ENCODE measurements at places on chromosomes 11 and 22.

GRCh38 chr11:122769126-122769780 lies 69.0 kb upstream of the CRTAM start:
- no peak overlapping the region for H3K4me3 ChIP-seq
- H3K4me1 ChIP-seq = no peaks in the 10 kb centered on the region
- no peak for DNase-seq
- no peaks in the 10 kb centered on the region for H3K27me3 ChIP-seq

GRCh38 chr11:67406420-67406968 lies 2.6 kb downstream of the TBC1D10C start:
- no peaks in the 10 kb centered on the region for H3K36me3 ChIP-seq
- H3K27me3 ChIP-seq = no peaks in the 10 kb centered on the region
- H3K27ac ChIP-seq = peak overlapping the region; percentile 34
- peaks cover 93% of the 10 kb centered on the region for H3K4me1 ChIP-seq
- no peak overlapping the region for H3K4me3 ChIP-seq

DNA sequence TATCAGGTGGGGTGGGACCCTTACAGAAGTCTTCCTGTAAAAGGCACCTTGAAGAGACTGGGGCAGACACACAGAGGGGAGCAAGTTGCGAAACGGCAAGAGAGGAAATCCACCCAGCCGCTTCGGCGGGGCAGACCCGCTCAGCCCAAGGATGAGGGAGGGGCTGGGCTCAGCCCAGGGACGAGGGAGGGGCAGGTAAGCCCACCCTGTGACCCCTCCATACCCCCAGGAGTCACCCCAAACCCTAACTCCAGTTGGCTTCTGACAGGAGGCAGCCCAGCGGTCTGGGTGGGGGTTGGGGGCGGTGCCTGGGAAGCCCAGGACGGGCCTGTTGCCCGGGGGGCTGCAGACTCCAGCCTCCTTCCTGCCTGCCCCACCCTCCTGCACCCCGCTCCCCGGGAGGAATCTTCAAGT lies 965 bp downstream of the OSBPL5 start:
- H3K27ac ChIP-seq = no peak overlapping the region
- peaks cover 11% of the 10 kb centered on the region for H3K4me1 ChIP-seq
- DNase-seq = no peak
- H3K27me3 ChIP-seq = peaks cover 13% of the 10 kb centered on the region

DNA sequence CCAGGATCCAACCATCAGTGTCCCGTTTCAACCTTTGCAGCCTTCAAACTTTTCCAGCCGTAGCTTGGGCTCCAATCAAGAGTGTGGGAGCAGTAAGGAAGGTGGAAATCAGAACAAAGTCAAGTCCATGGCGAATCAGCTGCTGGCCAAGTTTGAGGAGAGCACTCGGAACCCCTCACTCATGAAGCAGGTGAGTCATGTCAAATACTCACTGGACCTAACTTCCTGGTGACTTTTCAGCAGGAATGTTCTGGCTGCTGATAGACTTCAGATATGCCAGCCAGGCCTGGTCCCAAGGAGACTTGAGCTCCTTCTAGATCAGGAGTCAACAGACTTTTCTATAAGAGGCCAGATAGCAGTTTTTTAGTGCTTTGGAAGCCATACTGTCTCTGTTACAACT lies 129.0 kb downstream of the MICAL2 start:
- no peaks in the 10 kb centered on the region for H3K36me3 ChIP-seq
- peaks cover 3% of the 10 kb centered on the region for H3K27me3 ChIP-seq
- H3K27ac ChIP-seq = no peak overlapping the region
- H3K4me1 ChIP-seq = peaks cover 4% of the 10 kb centered on the region
- no peak for DNase-seq
- H3K4me3 ChIP-seq = no peak overlapping the region

- H3K27me3 ChIP-seq = no peaks in the 10 kb centered on the region
- no peak for DNase-seq
- H3K4me3 ChIP-seq = no peak overlapping the region
- H3K27ac ChIP-seq = no peak overlapping the region
These were observed 5.5 kb downstream of the USH1C start for GRCh38 chr11:17538731-17539130.

- H3K27me3 ChIP-seq = no peaks in the 10 kb centered on the region
- H3K27ac ChIP-seq = no peak overlapping the region
- H3K4me1 ChIP-seq = peaks cover 6% of the 10 kb centered on the region
- no peak overlapping the region for H3K4me3 ChIP-seq
- no peaks in the 10 kb centered on the region for H3K36me3 ChIP-seq
These were observed 5.2 kb upstream of the SMTN start for GRCh38 chr22:31075961-31076360.

GRCh38 chr11:61833471-61833870 lies 5.4 kb downstream of the FADS2 start:
- H3K27ac ChIP-seq = no peak overlapping the region
- no peak overlapping the region for H3K4me3 ChIP-seq
- peak; percentile 52 for DNase-seq
- no peaks in the 10 kb centered on the region for H3K27me3 ChIP-seq

DNA sequence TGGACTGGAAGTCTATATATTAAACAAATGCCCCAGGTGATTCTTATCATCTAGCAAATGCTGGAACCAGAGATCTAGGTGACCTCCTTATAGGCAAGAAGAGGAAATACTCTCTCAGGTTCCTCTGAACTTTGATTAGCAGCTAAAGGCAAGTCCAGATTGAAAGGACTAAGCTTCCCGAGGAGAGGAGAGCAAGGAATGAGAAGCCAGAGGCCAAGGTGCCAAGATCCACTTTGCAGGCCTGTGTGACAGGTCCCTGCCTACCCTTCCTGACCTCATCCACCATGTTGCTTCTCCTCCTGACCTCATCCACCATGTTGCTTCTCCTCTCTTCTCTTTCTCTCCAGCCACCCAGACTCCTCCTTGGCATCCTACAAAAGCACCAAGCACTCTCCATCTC lies 173.2 kb downstream of the LARGE1 start:
- H3K27me3 ChIP-seq = no peaks in the 10 kb centered on the region
- H3K27ac ChIP-seq = no peak overlapping the region
- no peaks in the 10 kb centered on the region for H3K36me3 ChIP-seq
- H3K4me3 ChIP-seq = no peak overlapping the region

- H3K36me3 ChIP-seq = no peaks in the 10 kb centered on the region
- no peak for DNase-seq
- no peaks in the 10 kb centered on the region for H3K27me3 ChIP-seq
- H3K4me1 ChIP-seq = peaks cover 99% of the 10 kb centered on the region
These were observed 12.8 kb downstream of the ARAP1 start for GRCh38 chr11:72739240-72740059.

DNA sequence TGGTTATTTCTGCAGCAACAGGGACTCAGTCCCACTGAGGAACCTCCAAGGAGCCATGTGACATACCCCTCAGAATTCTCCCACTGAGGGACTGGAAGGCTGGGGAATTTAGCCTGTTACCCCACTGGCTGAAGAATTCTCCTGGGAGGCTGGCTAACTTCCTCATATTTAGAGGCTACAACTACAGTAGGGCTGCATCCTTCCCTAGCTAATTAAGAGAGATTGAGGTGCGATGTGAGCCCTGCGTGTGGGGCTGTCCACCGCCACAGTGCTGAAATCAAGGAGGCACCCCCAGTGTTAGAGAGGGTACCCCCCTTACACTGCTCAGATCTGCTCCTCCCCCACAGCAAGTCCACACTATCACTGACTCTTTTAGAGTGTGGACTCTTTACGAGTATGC lies 21.1 kb downstream of the EIF3F start:
- no peaks in the 10 kb centered on the region for H3K36me3 ChIP-seq
- H3K27ac ChIP-seq = no peak overlapping the region
- H3K4me1 ChIP-seq = no peaks in the 10 kb centered on the region
- no peaks in the 10 kb centered on the region for H3K27me3 ChIP-seq

- H3K27ac ChIP-seq = no peak overlapping the region
- H3K4me1 ChIP-seq = no peaks in the 10 kb centered on the region
- no peaks in the 10 kb centered on the region for H3K27me3 ChIP-seq
- H3K36me3 ChIP-seq = no peaks in the 10 kb centered on the region
- no peak for DNase-seq
- no peak overlapping the region for H3K4me3 ChIP-seq
These were observed 178.2 kb upstream of the TMEM45B start for GRCh38 chr11:129637473-129637872.

DNA sequence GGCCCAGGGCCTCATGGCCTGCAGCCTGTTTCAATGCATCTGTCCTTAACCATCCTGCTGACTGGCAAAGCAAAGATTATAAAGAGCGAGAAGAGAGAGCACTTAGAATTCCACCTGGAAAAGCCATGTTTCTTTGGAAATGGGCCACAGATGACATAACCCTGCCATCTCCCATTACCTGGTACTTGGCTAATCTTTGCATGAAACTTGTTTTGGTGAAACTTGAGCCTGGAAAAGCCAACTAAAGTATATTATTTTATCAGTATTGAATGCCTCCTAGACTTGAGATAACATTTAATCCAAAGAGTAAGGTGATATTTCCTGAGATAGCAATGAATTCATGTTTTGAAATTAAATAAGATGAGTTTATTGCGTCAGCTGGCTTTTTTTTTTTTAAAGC lies 72.6 kb downstream of the NAV2 start:
- H3K27me3 ChIP-seq = no peaks in the 10 kb centered on the region
- H3K27ac ChIP-seq = no peak overlapping the region
- H3K4me3 ChIP-seq = no peak overlapping the region
- H3K36me3 ChIP-seq = no peaks in the 10 kb centered on the region
- H3K4me1 ChIP-seq = no peaks in the 10 kb centered on the region
- DNase-seq = no peak

- H3K4me3 ChIP-seq = no peak overlapping the region
- no peaks in the 10 kb centered on the region for H3K27me3 ChIP-seq
- peak; percentile 81 for DNase-seq
- H3K4me1 ChIP-seq = peaks cover 7% of the 10 kb centered on the region
These were observed 45.9 kb downstream of the ZNF143 start for GRCh38 chr11:9506489-9507276.

DNA sequence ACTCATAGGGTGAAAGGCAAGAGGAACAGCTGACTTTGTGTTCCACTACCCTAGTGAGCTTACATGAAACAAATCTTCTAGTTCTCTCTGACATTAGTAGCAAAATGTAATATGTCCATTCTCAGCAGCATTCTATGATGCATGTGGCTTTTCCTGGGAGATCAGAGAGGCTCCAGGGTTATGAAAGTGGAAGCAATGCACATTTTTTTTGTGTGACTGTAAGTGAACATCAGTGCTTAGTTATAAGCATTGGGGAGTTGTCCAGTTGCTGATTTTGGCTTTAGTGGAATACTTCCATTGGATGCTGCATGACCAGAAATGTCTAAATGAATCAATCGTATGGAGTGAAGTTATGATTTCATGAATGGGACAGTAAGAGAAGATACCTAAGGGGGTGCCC lies 255.9 kb downstream of the FAT3 start:
- H3K27me3 ChIP-seq = no peaks in the 10 kb centered on the region
- no peak overlapping the region for H3K4me3 ChIP-seq
- no peak for DNase-seq
- no peak overlapping the region for H3K27ac ChIP-seq
- no peaks in the 10 kb centered on the region for H3K4me1 ChIP-seq

DNA sequence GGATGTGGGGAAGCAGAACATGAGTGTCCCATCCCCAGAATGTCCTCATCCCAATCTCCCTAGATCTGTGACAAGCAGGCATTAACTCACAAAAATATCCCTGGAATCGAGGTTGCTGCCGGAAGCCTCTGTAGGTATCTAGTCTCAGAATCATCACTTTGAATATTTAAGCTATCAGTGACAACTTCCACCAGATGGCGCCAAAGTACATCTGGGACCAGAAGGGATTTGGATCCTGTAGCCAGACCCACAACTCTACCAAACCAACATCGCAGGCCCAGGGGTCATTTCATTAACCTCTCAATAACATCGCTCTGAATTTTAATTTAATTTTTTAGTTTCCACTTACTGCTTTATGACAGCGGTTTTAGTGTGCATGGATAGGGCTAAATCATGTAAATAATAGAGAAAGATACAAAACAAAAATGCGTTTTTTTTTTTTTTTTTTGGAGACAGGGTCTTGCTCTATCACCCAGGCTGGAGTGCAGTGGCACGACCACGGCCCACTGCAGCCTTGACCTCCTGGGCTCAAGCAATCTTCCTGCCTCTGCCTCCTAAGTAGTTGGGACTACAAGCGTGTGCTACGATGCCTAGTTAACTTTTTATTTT lies 1.1 kb upstream of the EXT2 start:
- no peaks in the 10 kb centered on the region for H3K36me3 ChIP-seq
- peak; percentile 83 for DNase-seq
- no peak overlapping the region for H3K4me3 ChIP-seq

- peaks cover 6% of the 10 kb centered on the region for H3K36me3 ChIP-seq
- H3K27ac ChIP-seq = no peak overlapping the region
- no peaks in the 10 kb centered on the region for H3K27me3 ChIP-seq
- no peak for DNase-seq
These were observed 191.5 kb downstream of the MAML2 start for GRCh38 chr11:96151501-96151900.

GRCh38 chr22:44413211-44413610 lies 84.8 kb downstream of the RTL6 start:
- H3K4me1 ChIP-seq = no peaks in the 10 kb centered on the region
- H3K27me3 ChIP-seq = no peaks in the 10 kb centered on the region
- H3K27ac ChIP-seq = no peak overlapping the region
- no peaks in the 10 kb centered on the region for H3K36me3 ChIP-seq
- no peak overlapping the region for H3K4me3 ChIP-seq
- no peak for DNase-seq

DNA sequence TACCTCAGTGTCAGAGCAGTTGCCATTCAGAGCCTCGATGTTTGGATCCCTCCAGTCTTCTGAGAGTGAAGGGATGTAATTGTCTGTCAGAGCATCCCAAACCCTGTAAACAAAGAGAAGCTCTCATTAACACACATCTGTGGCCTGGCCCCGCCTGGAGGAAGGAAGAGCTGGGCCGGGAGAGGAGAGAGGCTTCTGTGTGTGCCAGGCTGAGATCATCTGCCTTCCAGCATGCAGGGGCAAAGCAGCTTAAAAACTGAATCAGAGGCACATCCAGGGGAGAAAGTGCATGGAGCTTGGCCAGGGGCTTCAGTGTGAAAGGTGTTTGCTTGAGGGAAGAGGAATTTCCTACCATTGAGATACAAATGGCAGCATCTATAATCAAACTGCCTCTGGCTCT lies 14.5 kb downstream of the FEZ1 start:
- DNase-seq = no peak
- H3K36me3 ChIP-seq = no peaks in the 10 kb centered on the region
- no peak overlapping the region for H3K27ac ChIP-seq
- H3K4me1 ChIP-seq = no peaks in the 10 kb centered on the region
- H3K27me3 ChIP-seq = no peaks in the 10 kb centered on the region

All from B cell (primary cell).